ENCODE measurements at places on chromosomes 6 and 20. TPM values are rescaled to one million over a fixed set of nuclear protein-coding genes. Genes with fewer than 3 reads are reported as not detected.

- no peaks in the 10 kb centered on the region for H3K36me3 ChIP-seq
- no peak overlapping the region for H3K4me3 ChIP-seq
- H3K4me1 ChIP-seq: peaks cover 3% of the 10 kb centered on the region
- H3K27me3 ChIP-seq: no peaks in the 10 kb centered on the region
- DNase-seq: no peak
Measured at GRCh38 chr6:135250234-135250633, 69.1 kb downstream of the MYB start.

GRCh38 chr20:58361481-58362205, 27.4 kb upstream of the VAPB start:
- no peak for DNase-seq
- H3K27ac ChIP-seq: no peak overlapping the region
- no peaks in the 10 kb centered on the region for H3K27me3 ChIP-seq
- H3K4me1 ChIP-seq: peaks cover 5% of the 10 kb centered on the region

DNA sequence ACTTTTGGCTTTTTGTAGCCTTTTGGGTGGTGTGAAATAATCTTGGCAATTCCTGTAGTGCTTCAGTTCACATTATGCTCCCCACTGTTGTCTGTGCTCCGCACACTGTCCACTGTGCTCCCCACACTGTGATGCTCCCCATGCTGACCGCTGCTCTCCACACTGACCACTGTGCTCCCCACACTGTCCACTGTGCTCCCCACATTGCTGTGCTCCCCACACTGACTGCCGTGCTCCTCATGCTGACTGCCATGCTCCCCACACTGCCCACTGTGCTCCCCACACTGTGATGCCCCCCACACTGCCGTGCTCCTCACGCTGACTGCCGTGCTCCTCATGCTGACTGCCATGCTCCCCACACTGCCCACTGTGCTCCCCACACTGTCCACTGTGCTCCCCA, 118.9 kb downstream of the PACRG start:
- H3K36me3 ChIP-seq: no peaks in the 10 kb centered on the region
- no peak overlapping the region for H3K27ac ChIP-seq
- no peak for DNase-seq
- no peak overlapping the region for H3K4me3 ChIP-seq

DNA sequence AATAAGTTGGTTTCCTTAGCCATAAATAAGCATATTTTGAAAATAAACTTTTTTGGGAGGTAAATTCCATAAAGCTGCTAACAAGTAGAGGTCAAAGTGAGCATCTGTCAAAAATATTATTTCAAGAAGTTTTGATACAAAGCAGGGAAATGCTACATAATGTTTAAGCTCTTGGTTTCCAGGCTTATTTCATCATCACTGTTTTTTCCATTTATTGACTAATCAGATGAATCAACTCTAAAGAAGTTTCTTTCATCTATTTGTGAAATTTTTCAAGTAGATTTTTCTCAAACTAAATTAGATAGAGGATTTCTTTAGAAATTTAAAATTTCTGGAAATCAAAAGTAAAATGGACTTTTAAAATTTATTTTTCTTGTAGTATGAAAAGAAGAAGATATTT, 89.5 kb upstream of the TBX18 start:
- H3K4me1 ChIP-seq: no peaks in the 10 kb centered on the region
- DNase-seq: no peak
- no peak overlapping the region for H3K27ac ChIP-seq
- no peaks in the 10 kb centered on the region for H3K27me3 ChIP-seq
- no peaks in the 10 kb centered on the region for H3K36me3 ChIP-seq

- no peak overlapping the region for H3K27ac ChIP-seq
- peaks cover 25% of the 10 kb centered on the region for H3K36me3 ChIP-seq
- H3K4me3 ChIP-seq: no peak overlapping the region
- no peaks in the 10 kb centered on the region for H3K27me3 ChIP-seq
- H3K4me1 ChIP-seq: peaks cover 3% of the 10 kb centered on the region
- DNase-seq: no peak
Measured at GRCh38 chr20:57410398-57410920, 19.3 kb downstream of the RBM38 start.

- no peak overlapping the region for H3K4me3 ChIP-seq
- peaks cover 14% of the 10 kb centered on the region for H3K27me3 ChIP-seq
- H3K4me1 ChIP-seq: no peaks in the 10 kb centered on the region
- H3K36me3 ChIP-seq: no peaks in the 10 kb centered on the region
Measured at GRCh38 chr20:33262658-33263065, 20.4 kb upstream of the BPIFB1 start.

- no peaks in the 10 kb centered on the region for H3K4me1 ChIP-seq
- H3K27me3 ChIP-seq: peaks cover 2% of the 10 kb centered on the region
- no peak for DNase-seq
- H3K27ac ChIP-seq: no peak overlapping the region
- no peak overlapping the region for H3K4me3 ChIP-seq
- H3K36me3 ChIP-seq: no peaks in the 10 kb centered on the region
Measured at GRCh38 chr20:61445741-61446140, 193.7 kb downstream of the CDH4 start.

DNA sequence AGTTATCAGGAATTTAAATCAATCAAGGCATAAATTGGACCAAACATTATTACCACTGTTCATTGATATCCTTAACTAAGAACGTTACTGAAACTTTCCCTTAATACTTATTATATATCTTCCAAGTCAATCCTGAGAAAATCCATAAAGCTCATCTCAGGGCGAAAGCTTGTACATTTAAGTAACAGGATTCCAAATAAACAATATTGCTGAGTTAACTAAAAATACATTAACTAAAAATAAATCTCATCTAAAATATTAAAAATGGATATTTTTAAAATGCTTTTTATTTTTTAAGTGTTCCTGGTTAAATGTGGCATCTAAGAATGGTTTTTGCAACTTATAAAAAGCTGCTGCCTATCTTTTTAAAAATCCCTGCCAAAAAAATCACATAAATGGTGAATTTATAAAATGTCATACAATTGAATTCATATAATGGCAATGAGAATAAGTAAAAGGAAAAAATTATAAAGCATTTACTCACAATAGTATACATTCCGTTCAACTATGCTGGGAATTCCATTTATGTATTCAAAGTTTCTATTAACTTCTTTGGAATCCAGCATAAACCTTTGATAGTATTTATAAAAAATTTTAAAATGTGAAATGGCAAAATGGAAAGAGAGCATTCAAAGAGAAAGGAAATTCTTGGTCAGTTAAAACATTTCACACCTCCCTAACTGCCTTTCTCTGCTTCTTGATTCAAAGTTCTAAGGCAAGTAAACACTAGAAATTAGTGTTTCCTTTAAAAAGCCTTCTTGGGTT, 20.8 kb upstream of the GMDS start:
- DNase-seq: no peak
- H3K4me1 ChIP-seq: no peaks in the 10 kb centered on the region
- no peak overlapping the region for H3K27ac ChIP-seq
- no peak overlapping the region for H3K4me3 ChIP-seq
- no peaks in the 10 kb centered on the region for H3K27me3 ChIP-seq
- peaks cover 32% of the 10 kb centered on the region for H3K36me3 ChIP-seq

- peaks cover 8% of the 10 kb centered on the region for H3K4me1 ChIP-seq
- peak within 1 kb of the TSS; percentile 54 for H3K4me3 ChIP-seq
- H3K27me3 ChIP-seq: peaks cover 62% of the 10 kb centered on the region
- no peaks in the 10 kb centered on the region for H3K36me3 ChIP-seq
- no peak within 1 kb of the TSS for H3K27ac ChIP-seq
Measured at GRCh38 chr20:46308258-46309157, at the start of gene CDH22. Gene CDH22, minus strand, starts transcription at chr20:46308498. Its CDS starts 57,204 bp downstream, at chr20:46251294.

DNA sequence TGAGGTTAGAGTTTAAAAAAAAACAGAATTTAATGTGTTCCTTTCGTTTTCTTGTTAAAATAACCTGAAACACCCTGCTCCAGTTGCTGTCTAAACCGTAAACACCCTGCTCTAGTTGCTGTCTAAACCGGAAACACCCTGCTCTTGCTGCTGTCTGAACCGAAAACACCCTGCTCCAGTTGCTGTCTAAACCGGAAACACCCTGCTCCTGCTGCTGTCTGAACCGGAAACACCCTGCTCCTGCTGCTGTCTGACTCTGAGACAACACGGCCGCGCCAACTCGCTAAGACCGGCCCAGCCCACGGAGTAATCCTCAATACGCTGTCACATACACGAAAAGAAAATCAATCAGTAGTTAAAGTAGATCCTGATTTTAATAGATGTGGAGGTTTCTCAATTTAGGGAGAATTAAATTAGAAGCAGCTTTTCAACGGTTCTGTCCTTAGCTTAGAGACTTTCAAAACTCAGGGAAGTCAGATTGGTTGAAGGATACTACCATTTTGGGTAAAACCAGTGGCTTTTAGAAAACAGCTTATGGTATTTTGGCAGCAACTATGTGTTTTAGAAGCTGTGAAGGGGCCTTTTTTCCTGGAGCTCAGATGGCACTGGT, 98.3 kb downstream of the RAMACL start:
- peak overlapping the region; percentile 65 for H3K4me3 ChIP-seq
- H3K4me1 ChIP-seq: peaks cover 19% of the 10 kb centered on the region
- H3K27me3 ChIP-seq: no peaks in the 10 kb centered on the region
- peak; percentile 86 for DNase-seq

- H3K4me1 ChIP-seq: peaks cover 16% of the 10 kb centered on the region
- H3K4me3 ChIP-seq: no peak overlapping the region
- no peaks in the 10 kb centered on the region for H3K36me3 ChIP-seq
- no peak for DNase-seq
- H3K27me3 ChIP-seq: no peaks in the 10 kb centered on the region
Measured at GRCh38 chr20:22373164-22373895, 211.0 kb downstream of the FOXA2 start.

GRCh38 chr20:47392721-47393073, 36.2 kb upstream of the ZMYND8 start:
- H3K36me3 ChIP-seq: no peaks in the 10 kb centered on the region
- peak overlapping the region; percentile 69 for H3K27ac ChIP-seq
- H3K27me3 ChIP-seq: no peaks in the 10 kb centered on the region
- H3K4me3 ChIP-seq: no peak overlapping the region
- no peak for DNase-seq

DNA sequence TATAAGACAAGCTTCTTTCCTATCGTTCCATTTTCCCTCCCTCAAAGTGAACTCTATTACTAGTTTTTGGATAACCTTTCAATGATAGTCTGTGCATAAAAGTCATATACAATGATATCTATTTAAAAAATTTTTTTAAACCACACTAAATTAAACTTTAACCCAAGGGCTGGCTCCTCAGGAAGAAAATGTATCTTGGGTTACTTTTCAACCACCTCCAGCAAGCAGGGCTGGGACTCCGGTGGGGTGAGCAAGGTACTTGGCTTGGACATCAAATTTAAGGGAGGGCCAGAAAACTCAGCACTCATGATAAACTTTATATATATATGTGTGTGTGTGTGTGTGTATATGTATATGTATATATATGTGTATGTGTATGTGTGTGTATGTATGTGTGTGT, 13.9 kb upstream of the PPP1R3G start:
- no peaks in the 10 kb centered on the region for H3K36me3 ChIP-seq
- no peak overlapping the region for H3K27ac ChIP-seq
- no peaks in the 10 kb centered on the region for H3K27me3 ChIP-seq
- no peak overlapping the region for H3K4me3 ChIP-seq
- H3K4me1 ChIP-seq: peaks cover 3% of the 10 kb centered on the region

DNA sequence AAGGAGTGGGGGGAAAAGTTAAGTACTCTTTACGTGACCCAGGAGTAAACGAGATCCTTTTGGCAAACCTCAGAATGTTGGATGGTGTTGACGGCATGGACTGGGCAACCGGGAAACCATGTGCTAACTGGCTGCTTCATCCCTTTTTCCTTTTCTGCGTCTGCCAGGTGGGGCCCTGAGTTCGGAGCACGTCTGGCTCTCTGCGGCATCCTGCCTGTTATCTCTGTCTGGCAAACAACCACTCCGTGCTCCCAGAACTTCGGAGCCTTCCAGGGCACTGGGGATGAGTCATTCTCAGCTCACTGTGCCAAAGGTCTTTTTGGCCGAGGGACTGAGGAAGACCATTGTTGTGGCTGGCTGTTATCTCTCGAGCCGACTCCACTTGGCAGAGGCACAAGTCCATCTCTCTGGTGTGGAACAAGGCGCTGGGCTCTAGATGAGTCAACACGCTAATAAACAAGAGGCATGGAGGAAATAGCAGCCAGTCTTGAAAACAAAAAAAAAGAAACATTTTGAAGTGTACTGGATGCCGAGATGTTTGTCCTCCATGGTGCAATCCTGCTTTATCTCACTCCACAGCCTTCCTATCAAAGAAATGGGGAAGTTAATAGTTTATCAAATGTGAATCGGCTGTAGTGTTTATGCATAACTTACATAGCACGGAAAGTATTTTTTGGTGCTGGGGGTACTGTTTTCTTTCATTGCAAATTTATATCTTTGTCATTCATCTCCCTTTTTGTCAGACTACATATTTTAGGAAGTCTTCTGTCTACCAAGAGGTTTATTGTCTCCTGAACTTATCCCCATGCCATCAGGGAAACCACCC, 64.6 kb upstream of the TXNDC5 start:
- no peak for DNase-seq
- H3K4me1 ChIP-seq: peaks cover 4% of the 10 kb centered on the region
- no peak overlapping the region for H3K4me3 ChIP-seq
- H3K27ac ChIP-seq: no peak overlapping the region
- H3K27me3 ChIP-seq: peaks cover 13% of the 10 kb centered on the region
- H3K36me3 ChIP-seq: peaks cover 3% of the 10 kb centered on the region

- H3K36me3 ChIP-seq: peaks cover 40% of the 10 kb centered on the region
- no peak for DNase-seq
- H3K27ac ChIP-seq: peak overlapping the region; percentile 76
- H3K4me3 ChIP-seq: no peak overlapping the region
- no peaks in the 10 kb centered on the region for H3K27me3 ChIP-seq
Measured at GRCh38 chr6:33699131-33699530, 12.4 kb downstream of the UQCC2 start.

- H3K36me3 ChIP-seq: no peaks in the 10 kb centered on the region
- no peak overlapping the region for H3K4me3 ChIP-seq
- H3K4me1 ChIP-seq: no peaks in the 10 kb centered on the region
- H3K27ac ChIP-seq: no peak overlapping the region
Measured at GRCh38 chr6:8958894-8959511, 523.7 kb upstream of the SLC35B3 start.

DNA sequence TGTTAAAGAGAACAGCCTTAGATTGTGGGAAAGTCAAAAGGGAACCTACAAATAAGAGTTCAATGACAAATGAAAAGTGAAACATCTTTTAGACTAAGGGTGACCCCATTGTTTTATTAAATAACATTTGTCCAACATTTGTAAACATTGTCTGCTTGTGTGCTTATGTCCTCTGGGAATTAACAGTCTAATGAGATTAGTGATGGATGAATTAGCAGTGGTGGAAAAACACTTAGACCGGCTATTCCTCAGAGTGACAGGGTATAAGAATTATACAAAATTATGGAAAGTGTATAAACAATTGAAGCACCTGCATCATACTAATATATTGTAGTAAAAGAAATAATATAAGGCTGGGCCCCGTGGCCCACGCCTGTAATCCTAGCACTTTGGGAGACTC, 29.3 kb upstream of the HFE start:
- H3K4me1 ChIP-seq: peaks cover 10% of the 10 kb centered on the region
- H3K27me3 ChIP-seq: no peaks in the 10 kb centered on the region
- no peak overlapping the region for H3K4me3 ChIP-seq
- DNase-seq: no peak
- H3K36me3 ChIP-seq: peaks cover 11% of the 10 kb centered on the region
- no peak overlapping the region for H3K27ac ChIP-seq

The SLC32A1 gene
- not detected for total RNA-seq

The BIRC7 gene
- not detected for total RNA-seq

The TNFAIP3 gene
- total RNA-seq: 284 TPM

The HLA-G gene
- total RNA-seq: 0.55 TPM

The HCK gene
- not detected for total RNA-seq

The RUNX2 gene
- total RNA-seq: 14.6 TPM

The GLP1R gene
- 0.94 TPM for total RNA-seq

The CPXM1 gene
- total RNA-seq: 2.7 TPM
